ENCODE measurements at places on chromosomes 1 and 21. TPM values are rescaled to one million over a fixed set of nuclear protein-coding genes. Genes with fewer than 3 reads are reported as not detected.

DNA sequence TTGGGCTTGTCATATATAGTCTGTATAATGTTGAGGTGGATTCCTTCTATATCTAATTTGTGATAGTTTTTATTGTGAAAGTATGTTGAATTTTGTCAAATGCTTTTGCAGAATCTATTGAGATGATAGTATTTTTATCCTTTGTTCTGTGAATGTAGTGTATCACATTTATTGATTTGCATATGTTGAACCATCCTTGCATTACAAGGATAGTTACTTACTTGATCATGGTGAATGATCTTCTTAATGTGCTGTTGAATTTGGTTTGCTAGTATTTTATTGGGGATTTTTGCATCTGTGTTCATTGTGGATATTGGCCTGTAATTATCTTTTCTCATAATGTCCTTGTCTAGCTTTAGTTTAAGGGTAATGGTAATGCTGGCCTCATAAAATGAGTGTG lies 8.3 kb downstream of the FGGY start:
- DNase-seq: no peak

DNA sequence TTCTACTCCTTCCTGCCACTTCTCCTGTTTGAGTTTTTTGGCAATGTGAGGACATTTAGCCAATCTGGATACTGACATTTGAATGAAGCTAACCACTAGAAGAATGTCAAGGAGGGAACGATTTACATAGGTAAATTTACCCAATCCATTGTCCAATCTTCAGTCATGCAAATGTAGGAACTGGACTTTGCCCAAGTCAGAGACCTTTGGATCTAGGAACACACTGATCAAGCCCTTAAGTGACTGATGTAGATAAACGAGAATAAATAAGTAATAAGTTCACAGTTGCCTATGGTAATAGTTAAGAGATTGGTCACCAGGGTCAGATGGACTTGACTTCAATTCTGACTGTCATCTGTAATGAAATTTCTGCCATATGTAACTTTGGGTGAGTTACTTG lies 177.6 kb downstream of the FGGY start:
- DNase-seq: no peak

DNA sequence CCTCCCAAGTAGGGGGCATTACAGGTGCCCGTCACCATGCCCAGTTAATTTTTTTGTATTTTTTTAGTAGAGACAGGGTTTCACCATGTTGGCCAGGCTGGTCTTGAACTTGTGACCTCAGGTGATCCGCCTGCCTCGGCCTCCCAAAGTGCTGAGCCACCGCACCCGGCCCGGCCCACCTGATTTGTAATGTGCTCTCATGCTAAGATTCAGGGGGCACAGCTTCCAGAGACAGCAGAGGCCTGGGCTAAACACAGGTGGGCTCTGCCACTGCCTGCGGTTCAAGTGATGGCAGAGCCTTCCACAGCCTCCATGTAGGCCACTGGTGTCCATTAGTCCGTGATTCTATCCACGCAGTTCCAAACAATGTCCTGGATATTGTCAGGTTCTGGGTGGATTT lies 98.4 kb downstream of the PDE9A start:
- no peak for DNase-seq

The NKAIN1 gene
- total RNA-seq: not detected

The KLHDC9 gene
- 6.2 TPM for total RNA-seq

DNA sequence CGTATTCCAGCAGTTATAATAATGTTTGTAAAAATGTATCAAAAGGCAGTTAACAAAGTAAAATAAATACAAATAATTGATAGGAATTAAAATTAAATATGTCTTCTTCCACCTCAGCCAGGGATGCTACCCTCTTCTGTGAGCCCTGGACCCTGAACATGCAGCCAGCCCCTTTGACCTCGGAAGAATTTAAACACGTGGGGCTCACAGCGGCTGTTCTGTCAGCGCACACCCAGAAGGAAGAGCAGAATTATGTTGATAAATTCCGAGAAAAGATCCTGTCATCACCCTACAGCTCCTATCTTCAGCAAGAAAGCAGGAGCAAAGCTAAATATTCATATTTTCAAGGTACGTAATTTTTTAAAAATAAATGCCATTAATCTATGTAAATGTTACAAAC lies 26.5 kb downstream of the UTS2 start:
- no peak for DNase-seq

The AADACL3 gene
- not detected for total RNA-seq

- no peak for DNase-seq
Observed at GRCh38 chr1:29825941-29826415, 589.7 kb downstream of the PTPRU start.

DNA sequence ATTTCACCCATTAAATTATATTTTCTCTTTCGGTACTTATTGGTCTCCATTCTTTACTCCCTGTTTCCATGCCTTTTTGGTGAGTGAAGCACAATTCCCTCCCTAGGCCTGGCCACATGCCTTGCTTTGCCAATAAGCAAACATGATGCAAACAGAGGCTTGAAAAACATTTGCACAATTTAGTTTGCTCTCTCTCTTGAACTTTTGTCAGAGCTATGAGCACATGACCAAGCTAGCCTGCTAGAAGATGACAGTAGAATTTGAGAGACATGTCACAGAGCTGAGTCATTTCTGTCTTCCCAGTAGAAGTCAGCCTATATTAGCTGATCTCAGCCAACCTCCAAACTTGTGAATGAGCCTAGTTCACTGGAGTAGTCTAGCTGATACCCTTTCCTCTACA lies 24.6 kb downstream of the ANGPTL3 start:
- DNase-seq: peak; percentile 85

The RPTN gene
- not detected for total RNA-seq
